Fibroblast of skin of back (primary cell): ENCODE measurements at places on chromosomes 2 and 18.

DNA sequence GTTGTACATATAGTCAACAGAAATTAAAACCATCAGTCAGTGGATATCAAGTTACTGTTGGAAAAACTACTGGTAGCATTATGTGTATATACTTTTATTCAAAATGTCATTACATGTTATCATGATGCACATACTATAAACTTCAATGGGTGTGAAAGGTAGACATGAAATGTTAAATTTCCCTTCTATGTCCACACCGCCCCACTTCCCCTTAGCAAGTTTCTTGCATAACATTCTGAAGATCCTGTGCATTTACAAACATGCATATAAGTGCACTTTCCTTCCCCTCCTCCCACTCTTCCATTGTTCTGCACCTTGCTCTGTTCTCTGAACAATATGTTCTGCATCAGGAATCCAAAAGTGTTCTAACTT lies 16.6 kb upstream of the HK2 start:
- DNase-seq = no peak

DNA sequence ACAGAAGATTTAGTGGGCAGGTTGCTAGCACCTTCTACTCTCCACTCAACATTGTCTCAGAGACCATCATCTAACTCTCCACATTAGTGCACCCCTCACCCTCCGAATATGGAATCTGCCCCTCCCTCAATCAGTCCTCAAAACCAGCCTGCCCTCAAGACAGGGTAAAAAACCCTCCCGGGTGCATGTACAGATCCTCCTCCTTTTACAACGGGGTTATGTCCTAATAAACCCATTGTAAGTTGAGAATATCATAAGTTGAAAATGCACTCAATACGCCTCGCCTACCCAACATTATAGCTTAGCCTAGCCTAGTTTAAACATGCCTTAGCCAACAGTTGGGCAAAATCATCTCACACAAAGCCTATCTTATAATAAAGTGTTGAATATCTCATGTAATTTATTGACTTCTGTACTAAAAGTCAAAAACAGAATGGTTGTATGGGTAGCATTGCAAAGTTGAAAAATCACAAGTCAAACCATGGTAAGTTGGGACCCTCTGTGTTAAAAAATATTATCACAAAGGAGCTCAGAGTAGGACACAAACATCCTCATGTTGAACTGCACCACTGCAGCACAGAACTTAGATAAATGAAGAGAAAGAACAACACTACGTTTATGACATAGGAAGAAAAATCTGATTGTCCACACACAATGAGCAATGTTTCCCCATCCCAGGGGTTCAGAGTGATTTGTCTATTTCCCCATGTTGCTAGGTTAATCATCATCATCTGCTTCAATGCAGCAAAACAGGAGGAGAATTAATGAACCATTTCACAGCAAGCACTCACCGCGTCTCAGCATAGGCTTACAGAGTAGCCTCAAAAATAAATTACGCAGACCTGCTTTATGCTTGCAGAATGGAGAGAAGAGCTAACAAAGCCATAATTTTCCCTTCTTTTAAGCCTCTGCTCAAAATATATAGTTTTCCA lies 184.1 kb upstream of the ARL4C start:
- no peak for DNase-seq

DNA sequence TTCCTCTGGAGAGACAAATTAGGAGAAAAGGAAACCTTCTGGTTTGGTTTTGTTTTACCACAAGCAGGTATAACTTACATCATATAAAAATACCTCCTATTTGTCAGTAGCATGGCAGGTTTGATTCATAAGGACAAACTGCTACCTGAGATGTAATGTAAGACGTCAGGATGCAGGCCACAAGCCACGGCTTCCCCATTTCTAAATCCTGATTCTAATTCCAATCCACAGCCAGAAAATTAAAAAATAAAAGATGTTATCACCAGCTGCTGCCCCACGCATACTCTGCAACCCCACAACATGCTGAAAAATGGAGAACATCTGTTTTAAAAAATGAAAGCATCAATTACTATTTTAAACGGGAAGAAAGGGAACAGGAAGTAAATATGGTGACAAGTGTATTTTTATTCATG lies 197.6 kb downstream of the BCL11A start:
- DNase-seq = no peak

DNA sequence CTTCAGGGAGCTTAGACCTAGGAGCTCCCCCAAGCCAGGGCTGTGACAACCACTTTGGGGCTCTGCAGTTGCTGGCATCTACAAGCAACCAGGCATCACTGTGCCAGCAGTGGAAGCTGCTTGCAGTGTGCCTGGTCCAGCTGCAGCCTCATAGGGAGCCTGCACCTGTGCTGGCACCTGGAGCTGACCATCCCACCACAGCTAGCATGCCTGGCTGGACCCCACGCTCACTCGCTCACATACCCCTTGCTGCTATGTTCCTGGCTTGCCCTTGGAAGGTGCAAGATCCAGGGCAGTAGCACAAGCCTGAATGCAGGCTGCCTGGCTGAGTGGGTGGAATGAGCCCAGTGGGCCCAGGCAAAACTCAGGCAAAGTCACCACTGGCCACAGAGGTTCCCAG lies 82.5 kb downstream of the ZNF804A start:
- DNase-seq = no peak

DNA sequence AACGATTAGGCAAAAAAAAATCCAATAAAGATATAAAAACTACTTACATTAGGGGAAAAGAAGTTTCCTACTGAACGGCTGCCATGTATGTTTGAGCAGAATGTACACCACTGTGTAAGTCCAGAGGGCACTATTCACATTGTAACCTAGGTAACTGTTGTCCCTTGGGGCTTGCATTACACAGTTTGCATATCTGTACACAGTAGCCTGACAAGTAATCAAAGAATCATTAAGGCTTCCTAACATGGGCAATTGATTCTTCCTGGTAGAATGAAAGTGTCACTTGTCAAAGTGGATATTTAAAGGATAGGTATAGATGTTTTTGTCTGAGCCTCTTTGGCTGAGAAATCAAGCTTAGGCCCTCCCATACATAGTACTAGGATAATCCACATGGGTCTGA lies 39.1 kb downstream of the PLEK start:
- no peak for DNase-seq

DNA sequence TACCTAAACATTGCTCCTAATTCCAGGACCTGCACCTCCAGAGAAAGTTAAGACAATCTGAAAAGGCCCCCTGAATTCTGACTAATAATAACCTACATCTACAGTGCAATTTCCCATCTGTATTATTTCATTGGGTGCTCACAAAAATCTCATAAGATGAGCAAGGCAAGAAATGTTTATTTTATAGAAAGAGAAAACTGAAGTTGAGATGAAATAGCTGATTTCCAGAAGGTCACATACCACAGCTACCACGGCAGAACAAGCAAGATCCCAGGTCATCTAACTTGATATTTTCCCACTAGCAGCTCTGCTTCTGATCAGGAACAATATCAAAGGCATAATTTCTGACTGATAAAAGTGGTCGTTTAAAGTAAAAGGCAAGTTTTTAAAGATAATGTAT lies 105.8 kb upstream of the COL5A2 start:
- DNase-seq = peak; percentile 53

- no peak for DNase-seq
Observed at GRCh38 chr2:48914477-48915089, 159.1 kb upstream of the LHCGR start.

- DNase-seq = peak; percentile 28
Observed at GRCh38 chr2:165573534-165574461, 104.3 kb downstream of the CSRNP3 start.

GRCh38 chr2:216635701-216636550 lies 2.7 kb downstream of the IGFBP2 start:
- peak; percentile 58 for DNase-seq

- no peak for DNase-seq
Observed at GRCh38 chr2:235411905-235412485, 81.8 kb upstream of the AGAP1 start.

- DNase-seq = peak; percentile 70
Observed at GRCh38 chr2:128228894-128229293, 89.8 kb downstream of the HS6ST1 start.

DNA sequence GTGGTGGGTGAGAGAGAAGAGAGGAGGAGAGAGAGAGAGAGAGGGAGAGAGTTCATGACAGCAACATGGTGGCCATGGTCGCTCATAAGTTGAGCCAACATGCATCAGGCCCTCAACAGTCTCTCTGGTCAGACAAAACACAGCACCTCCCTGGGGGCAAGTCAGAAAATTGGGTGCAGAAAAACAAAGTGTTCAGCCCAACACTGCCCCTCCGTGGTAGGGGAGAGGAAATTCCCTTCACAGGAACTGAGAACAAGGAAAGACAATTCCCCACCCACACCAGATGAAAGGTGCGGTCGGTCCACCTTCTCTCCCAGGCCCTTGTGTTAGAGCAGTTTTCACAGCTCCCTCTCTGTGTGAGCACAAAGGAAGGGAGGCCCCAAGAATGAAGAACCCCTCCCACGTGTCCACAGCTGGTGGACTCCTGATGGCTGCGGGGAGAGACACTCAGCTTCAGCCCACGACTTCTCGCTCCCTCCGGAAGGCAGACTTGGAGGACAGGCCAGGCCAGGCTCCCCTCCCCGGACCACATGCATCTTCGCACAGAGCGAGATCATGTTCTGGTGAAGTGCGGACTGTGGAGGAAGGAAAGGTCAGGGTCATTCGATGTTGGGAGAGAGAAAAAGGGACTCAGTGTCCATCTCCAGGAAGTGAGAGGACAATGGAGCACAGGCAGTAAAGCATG lies 181.7 kb downstream of the ANAPC1 start:
- peak; percentile 71 for DNase-seq

DNA sequence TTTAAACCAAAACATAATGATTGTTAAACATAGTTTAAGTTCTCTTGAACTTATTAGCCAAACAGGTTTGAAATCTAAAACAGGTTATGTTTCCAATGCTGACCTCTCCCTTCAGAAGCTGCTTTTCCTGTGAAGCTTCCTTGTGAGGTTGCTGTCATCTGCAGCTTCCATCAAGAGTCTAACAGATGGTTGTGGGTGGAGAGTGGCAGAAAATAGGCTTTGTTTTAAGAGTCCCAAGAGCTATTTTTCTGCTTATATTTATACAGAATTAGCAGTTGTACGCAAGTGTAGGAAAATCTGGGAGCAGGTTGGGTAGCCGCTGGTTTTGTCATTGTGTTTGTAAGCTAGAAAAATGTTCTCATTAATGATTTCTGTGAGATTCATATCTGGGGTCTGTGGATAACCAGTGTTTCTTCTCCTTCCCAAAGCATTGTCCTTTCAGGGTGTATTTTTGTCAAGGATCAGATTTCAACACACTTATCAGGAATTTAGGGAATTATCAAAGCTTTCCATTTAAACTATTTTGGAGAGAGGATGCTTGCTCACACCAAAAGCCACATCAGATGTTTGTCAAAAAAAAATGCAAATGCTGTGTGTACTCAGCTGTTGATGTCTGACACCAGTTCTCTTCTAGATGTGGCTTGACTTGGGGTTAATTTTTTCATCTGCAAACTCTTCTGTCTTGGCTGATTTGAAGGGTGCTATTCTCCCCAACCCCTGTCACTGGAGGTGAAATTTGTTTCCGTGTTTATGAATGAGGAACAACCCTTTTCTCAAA lies 78.1 kb upstream of the KIF5C start:
- no peak for DNase-seq
